ENCODE measurements at places on chromosomes 1 and 21.

- DNase-seq, result no peak
Measured at GRCh38 chr1:40944841-40945430, 34.6 kb upstream of the CTPS1 start.

DNA sequence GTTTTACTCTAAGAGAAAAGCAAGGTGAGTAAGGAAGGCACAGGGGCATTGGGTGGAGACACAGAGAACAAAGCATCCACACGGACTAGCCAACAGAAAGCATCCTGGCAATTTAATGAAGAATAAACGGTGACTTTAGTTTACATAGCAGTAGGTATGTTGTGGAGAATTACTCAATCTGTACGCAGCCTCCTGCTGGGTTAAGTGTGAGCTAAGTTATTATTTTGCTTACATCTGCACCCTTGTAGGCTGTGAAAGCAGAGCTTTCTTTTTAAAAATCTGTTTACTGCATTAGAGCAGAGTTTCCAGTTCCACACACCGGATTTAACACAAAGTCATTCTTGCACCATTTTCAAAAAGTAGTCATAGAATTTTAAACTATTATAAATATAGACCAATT, 144.5 kb downstream of the AKT3 start:
- no peak for DNase-seq

DNA sequence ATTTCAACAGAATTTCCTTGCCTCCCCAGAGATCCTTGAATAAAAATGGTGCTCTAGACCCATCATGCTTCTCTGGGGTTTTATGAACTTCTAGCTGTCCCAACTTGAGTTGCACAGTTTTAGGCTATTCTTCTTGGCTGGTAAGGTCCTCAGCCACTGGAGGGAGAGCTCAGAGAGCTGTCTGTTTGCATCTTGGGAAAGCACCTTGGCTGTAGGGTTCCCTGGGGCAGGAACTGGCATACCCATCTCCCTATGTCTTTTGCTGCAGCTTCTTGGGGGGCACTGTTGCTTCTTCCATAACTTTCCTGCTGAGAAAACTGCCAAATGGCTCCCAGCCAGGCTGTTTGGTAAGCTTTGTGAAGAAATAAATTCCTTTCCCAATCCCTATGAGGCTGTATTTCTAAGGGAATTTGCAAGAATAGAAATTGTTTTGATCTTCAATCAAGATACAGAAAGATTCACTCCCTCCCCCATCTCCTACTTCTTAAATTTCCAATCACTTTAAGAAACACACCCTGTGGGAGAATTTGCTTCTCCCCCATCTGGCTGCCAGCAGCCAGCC, 8.2 kb upstream of the FMOD start:
- DNase-seq, result no peak

DNA sequence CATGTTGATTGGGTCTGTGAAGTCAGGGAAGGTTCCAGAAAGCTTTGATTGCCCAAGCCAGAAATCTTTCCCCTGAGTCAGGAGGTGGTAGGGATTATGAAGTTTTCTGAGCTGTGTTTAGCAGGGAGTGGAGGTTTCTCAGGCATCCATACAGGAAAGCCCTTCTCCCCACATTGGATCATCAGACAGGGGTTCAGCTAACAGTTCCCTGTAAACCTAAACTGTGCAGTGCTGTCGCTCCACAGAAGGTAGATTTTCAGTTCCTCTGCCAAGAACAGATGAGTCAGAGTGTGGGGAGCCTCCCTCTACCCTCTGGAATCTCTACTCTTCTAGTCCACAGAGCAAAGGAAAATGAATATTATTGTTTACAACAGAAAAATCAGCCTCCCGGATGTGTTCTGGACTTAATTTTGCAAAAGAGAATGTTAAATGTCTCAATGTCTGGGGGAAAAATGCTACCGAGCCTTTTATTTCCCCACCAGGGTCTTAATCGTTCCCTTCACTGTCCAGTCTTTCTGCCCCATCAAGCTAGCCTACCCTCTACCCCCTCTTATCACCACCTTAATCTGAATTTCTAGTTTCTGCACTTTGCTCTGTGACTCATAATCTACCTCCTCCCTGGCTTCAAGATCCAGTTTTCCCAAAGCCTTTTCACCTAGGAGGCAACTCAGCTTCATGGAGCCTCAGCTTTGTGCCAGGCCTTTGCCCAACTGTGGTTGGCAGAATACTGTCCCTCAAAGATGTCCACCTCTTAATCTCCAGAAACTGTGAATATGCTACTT, 355.6 kb downstream of the PRDM2 start:
- DNase-seq, result no peak

DNA sequence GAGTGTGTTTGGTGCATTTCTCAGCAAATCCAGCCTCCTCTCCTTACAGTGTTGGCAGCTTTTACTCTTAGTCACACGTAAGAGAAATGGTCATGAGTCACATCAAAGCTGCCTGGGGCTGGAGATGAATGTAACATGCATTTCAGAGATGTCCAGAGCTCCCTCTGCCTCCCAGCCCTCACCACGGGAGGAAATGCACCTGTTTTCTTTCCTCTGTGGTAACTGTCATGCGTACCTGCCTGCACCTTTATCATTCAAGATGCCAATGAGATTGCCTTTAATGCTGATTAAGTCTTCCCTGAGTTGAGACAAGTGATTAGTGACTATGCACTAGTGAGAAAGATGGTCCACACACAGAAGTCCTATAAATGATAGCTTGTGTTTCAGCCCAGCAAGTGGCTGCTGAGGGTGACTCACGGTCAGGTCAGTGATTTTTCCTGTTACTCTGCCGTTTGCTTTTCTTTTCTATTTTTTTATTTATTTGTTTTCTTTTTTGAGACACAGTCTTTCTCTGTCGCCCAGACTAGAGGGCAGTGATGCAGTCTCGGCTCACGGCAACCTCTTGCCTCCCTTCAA, 277.3 kb upstream of the FMN2 start:
- peak; percentile 33 for DNase-seq

DNA sequence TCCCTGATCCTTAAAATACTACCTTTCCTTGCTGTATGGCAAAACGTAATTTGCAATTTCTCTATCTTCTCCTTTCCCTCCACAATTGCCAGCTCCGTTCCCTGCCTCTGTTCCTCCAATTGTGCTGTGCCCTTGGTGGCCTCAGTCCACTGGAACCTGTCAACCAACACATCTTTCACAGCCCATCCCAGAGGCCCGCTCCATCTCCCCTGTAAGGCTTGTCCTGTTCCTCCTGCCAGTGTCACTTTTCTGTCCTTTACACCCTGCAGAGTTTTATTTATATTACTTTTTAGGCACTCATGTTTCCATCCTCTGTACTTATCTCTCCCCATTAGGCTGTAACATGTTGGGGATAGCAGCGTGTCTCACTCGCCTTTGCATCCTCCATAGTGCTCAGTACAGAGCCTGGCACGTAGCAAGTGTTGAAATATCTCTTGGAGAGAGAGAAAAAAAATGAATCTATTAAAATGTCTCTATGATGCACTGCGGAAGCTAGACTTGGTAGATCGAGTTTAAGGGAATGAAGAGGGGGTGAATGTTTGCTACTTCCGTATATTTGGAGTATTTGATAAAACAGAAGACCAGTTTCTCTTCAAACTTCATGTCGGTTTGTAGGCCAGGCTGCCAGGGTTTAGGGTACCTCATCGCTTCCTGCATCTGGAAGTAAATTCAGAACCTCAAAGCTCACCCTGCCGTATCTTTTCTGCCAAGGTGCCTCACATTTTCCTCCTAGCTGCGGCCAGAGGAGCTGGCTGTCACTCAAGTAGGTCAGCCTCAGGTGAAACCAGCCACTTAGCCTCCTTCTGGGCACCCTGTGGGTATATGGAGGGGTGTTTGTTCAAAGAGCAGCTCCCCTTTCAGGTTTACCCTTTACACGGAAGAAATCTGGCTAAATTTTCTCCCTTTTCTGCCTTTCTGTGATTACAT, 303.8 kb downstream of the TM2D1 start:
- no peak for DNase-seq

Data from inflammatory macrophage treated with lipopolysaccharide for 4 hours (primary cell).